AG04450 (cell line): ENCODE measurements at places on chromosomes 16 and 17.

GRCh38 chr16:80197741-80198201, 343.0 kb upstream of the DYNLRB2 start:
- peak; percentile 81 for DNase-seq

DNA sequence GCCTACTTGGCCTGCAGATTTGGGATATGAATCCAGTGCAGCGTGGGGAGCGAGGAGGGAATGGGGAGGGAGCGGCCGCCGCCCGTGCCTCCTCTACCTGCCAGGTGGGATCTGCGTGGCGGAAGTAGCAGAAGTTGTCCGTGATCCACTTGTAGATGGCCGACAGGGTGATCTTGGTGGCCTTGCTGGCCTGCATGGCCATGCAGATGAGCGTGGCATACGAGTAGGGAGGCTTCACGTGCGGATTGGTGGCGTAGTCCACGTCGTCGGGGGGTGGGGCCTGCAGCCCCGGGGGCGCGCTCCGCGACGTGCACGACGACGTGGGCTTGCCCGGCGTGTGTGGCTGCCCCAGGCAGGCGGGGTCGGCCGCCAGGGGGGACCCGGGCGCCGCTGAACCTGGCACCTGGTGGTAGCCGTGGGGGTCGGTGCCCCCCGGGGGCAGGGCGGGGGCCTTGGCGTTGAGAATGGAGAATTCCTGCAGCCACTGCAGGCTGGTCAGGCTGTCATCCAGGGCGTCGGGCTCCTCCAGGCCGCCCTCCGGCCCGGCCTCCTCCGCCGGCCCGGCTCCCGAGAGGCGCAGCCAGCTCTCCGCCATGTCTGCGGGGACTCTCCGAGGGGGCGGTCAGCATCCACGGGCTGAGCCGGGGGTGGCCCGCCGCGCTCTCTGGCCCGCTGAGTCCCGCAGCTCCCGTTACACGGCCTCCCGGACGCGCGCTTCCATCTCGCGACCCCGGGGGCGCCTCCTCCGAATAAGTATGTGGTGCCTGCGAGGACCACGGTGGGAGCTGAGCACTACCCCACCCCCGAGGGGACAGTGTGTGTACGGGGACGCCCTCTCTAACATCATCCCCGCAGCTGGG, 1.0 kb downstream of the FOXJ1 start:
- DNase-seq: no peak

DNA sequence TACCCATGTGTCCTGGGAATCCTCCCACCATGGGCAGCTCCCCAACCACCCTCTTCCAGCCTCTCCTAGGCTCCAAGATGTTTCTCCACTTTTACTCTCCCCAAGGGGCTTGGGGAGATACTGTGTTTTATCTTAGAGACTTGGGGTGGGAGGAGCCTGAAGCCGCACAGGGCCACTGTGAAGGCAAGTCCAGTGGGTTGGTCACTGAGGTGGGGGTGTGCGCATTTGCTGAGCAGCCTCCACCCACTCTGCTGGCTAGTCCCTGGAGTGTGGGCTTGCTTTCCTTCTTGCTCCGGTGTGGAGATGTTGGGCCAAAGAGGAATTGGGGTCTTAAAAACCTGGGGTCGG, 4.1 kb upstream of the CLDN9 start:
- no peak for DNase-seq

GRCh38 chr17:67058036-67058435, 13.7 kb downstream of the CACNG1 start:
- no peak for DNase-seq

DNA sequence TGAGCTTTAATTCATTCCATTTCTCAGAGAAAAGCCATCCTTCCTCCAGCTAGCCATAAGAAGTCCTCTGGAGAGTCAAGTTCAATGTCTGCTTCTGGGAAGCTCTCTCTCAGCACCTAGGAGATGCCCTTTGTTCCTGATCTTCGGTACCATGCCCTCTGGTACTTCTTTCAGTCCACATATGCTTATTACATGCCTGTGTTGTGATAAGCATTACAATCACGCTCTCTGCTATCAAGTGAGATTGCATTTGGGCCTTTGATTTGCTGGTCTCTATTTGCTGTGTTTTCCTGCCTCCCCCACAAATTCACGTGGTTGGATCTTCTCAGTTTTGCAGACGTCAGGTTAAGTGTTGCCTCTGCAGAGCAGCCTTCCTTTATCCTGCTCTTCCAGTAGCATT, 178.1 kb downstream of the TOX3 start:
- no peak for DNase-seq

DNA sequence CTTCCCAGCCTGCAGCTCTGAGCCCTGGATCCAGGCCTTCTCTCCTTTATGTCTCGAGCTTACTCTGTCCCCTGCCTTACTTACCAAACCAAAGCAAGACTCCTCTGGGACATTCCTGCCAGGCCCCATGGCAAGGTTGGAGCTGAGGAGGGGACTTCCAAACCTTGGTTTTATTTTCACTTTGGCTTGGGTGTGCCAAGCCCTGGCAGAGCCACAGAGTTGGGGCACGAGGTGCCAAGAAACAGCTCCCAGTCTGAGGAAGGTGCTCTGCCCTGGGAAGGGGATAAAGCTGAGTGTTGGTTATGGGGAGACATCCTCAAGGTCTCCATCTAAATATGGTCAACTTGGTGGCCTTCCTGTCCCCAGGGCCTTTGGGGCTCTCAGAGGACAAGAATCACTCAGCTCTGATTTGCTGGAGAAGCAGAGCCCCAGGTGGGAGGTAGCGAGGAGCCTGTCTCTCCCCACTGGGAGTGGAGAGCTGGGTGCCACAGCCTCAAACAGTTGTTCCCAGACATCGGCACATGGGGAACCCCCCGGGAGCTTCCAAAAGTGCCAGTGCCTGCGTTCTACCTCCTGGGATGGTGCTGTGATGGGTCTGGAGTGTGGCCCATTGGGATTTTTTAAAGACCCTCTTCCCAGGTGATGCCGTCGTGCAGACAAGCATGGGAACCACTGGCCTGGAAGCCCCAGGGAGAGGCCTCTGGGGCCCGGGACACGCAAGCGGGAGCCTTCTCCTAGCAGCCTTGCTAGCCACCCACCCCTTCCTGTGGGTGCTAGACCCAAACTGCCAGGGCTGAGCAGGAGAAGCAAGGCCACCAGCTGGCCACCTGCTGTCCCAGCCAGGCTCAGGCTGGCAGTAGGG, 10.3 kb downstream of the NLRC5 start:
- DNase-seq: no peak

- DNase-seq: no peak
These were observed 50.6 kb downstream of the SNX20 start for GRCh38 chr16:50630394-50631020.

GRCh38 chr16:57728336-57729181, 7.0 kb upstream of the KATNB1 start:
- DNase-seq: no peak

- DNase-seq: no peak
These were observed 32.9 kb downstream of the MAP2K4 start for GRCh38 chr17:12053552-12053951.

DNA sequence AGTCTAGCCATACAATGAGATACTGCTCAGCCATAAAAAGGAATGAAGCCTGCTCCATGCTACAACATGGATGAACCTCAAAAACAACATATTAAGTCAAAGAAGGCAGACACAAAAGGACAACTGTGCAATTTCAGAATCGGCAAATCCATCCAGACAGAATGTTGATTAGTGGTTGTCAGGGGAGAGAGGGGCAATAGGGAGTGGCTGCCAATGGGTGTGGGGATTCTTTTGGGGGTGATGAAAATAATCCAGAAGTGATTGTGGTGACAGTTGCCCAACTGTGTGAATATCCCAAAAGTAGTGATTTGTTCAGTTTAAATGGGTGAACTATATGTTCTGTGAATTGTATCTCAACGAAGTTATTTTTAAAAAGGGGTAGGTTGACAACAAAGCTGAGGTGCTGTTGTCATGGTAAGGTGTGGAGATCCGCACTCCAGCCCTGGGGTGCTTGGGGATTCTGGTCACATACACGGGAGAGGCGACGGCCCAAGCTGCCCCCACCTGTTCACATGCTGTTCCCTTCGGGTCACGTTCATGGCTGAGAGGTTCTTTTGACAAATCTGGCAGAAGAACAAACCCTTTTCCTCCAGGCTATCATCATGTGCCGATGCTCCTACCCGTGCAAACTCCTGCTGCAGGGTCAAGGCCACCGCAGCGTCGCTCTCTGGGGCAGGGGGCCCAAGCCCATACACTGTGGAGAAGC, 9.6 kb downstream of the SLX4 start:
- no peak for DNase-seq

DNA sequence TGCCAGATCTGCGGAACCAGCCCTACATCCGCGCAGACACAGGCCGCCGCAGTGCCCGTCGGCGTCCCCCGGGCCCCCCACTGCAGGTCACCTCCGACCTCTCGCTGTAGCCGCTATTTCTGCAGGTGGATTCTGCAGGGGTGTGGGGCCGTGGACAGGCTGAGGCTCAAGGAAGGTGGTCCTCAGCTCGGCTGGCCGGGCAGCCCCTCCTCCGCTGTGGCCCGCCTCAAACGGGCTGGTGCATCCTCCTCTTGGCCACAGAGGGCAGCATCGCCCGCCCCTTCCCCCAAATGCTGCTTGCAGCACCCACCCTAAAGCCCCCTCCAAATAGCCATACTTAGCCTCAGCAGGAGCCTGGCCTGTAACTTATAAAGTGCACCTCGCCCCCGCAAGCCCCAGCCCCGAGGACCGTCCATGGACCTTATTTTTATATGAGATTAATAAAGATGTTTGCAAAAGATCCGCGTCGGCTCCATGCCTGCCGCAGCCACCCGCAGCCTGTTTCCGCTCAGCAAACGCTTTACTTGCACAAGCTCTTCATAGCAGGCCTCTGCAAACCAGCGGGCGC, 14.9 kb downstream of the SPATA32 start:
- no peak for DNase-seq

DNA sequence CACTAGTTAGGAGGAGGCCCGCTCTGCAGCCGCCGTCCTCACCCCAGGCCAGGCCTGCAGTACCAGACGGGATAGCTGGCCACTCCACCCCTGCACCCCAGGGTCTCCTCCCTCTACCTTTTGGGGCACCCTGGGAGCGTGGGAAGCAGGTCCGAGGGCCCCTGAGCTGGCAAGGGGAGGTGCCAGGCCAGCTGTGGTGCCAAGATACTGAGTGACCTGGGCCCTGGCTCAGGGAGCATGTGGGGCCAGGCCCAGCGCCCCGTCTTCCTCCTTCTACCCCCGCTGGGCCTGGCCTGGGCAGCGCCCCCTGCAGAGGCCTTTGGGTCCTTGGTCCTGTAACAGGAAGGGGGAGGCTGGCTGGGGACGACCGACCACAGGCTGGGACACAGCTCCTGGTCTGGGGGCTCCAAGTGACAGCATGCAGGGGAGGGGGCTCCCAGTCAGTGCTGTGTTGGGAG, 13.0 kb downstream of the PAM16 start:
- DNase-seq: no peak

- no peak for DNase-seq
These were observed 123.3 kb downstream of the CCT6B start for GRCh38 chr17:34837876-34838478.

DNA sequence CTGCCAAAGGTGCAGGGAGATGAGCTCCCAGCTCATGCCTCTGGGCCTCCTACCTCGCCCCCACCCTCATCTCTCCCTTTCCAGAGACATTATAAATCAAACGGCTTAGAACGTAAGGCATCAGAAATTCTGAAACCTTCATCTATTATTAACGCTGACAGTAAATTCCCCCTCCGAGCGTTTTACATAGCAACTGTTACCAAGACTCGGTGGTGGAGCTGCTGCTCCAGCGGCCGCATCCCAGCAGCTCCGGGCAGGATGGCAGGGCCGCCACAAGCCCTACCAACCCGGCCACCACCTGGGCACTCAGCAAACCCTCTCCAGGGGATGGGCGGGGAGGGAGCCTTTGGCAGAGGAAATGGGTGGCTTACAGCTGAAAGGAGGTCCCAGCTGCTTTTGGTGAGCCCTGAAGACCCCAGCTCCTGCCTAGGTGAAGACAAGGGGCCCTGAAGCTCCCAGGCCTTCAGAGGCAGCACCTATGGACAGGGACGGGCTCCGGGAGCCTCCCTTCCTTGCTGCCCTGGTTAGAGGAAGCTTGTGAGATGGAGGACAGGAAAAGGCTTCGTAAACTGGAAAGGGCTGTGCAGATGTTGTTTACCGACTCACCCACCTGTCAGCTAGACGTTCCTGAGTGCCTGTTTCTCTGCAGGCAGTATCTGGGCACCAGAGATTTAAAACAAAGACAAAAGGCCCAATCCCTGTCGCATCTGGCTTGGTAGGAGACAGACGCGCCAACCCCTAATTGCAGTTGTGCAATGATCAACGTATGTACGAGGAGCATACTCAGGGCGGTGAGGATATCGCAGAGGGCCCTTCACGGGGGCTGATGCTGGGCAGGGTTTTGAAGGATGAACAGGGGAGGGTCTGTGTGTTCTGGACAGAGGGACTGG, 76.9 kb downstream of the RAI1 start:
- no peak for DNase-seq

GRCh38 chr17:58391302-58391984, 25.9 kb downstream of the RNF43 start:
- DNase-seq: no peak

- DNase-seq: no peak
These were observed 1.7 kb upstream of the ITPRIPL2 start for GRCh38 chr16:19112099-19112407.

DNA sequence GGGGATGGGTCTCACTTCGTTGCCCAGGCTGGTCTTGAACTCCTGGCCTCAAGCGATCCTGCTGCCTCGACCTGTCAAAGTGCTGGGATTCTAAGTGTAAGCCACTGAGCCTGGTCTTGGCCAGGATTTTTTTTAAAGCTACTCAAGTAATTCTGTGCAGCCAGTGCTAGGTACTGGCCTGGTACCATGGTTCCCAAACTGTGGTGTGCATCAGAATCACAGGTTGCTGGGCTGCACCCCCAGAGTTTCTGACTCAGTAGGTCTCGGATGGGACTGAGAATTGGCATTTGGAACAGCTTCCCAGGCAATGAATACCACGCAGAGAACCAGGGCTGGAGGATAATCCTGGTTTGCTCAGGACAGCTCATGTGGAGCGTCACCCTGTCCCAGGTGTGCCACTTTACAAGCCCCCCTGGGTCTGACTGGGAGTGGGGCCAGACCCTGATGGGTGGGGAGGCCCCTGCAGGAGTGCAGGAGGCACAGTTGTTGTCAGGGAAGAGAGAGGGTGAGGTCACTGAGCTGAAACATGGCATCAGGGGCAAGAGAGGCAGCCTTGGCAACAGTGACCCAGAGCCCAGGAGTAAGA, 10.7 kb upstream of the MRPS23 start:
- no peak for DNase-seq
